ENCODE measurements at places on chromosomes 2 and 18.

GRCh38 chr2:30433541-30434299 lies 13.3 kb upstream of the LCLAT1 start:
- no peak for DNase-seq

- DNase-seq = no peak
Measured at GRCh38 chr18:11148680-11149440, 509 bp downstream of the PIEZO2 start.

DNA sequence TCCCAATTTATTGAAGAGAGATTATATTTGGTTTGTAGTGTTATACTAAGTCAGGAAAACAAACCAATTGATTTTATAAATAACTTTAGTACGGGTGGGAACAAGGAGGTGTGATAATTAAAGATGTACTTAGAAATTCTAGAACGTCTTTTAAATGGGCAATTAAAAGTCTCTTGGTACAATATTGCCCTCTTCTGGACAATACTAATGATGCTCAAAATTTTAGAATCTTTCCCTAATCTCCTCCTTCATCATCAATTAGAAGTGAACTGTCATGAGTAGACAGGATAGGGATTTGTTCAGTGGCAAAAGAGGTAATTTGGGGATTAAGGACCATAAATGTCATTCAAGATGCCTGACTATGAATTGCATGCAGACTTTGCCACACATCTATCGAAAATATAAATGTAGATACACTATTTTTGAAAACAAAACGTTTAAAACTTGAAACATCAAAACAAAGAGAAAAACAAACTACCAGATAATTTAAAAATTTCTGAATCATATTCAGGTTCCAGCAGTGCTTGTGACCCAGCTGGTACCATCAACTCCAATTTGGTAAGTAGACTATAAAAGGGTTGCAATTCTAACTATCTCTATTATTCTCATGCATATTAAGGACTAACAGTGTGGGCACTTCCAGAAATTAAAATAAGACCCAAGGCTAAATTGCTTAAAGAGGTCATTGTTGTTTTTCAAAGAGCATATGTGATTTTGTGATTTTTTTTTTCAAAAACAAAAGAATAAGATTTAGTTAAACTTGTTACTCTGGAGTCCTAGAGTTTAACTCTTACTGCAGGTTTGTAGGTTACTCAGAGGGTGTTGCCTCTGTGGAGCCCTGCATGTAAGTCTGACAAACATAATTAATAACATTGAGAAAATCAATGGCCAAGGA lies 123.5 kb downstream of the LAMA3 start:
- DNase-seq = no peak

GRCh38 chr18:998936-999335 lies 94.3 kb downstream of the ADCYAP1 start:
- no peak for DNase-seq
